ENCODE measurements at places on chromosomes 2 and 18.

DNA sequence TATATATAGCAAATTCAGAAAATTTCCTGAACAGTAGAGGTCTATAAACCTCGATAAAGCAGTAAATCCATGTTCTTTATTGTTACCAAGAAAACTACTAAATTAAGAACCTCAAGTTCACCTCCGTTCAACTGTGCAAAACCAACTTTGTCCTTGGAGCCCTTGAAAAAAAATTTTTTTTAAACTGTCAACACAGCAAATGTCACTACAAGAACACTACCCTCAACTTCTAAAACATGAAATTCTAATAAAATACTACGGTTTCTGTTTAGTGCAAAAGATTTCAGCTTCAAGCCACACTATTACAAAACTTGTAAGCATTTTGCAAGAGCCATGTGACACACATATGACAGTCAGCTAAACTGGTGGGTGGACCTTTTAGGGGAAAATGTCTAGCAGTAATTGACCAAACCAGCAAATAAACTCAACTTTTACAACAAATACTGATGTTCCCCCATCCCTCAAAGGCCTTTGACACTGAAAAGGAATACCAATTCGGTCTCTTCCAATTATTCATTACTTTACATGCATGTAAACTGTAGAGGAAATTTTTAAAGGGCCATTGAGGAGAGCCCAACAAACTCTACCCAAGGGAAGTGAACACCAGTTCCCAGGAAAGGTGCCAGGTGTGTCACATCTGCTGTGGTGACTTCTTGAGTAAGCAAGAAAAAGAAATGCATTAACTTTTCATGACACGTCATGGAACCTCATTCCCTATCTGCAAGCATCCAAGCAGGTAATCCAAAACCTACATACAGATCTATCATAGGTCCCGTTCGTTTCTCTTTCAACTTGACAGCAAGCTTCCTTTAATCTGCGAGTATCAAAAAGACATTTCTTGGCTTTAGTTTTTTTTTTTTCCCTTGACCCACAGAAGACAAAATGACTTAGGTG is 1.4 kb downstream of the RAB1A start:
- no peak for DNase-seq

GRCh38 chr18:71398531-71398930 is 1109.7 kb downstream of the SOCS6 start:
- no peak for DNase-seq

GRCh38 chr2:118838741-118839455 is 8.6 kb downstream of the EN1 start:
- DNase-seq = no peak

DNA sequence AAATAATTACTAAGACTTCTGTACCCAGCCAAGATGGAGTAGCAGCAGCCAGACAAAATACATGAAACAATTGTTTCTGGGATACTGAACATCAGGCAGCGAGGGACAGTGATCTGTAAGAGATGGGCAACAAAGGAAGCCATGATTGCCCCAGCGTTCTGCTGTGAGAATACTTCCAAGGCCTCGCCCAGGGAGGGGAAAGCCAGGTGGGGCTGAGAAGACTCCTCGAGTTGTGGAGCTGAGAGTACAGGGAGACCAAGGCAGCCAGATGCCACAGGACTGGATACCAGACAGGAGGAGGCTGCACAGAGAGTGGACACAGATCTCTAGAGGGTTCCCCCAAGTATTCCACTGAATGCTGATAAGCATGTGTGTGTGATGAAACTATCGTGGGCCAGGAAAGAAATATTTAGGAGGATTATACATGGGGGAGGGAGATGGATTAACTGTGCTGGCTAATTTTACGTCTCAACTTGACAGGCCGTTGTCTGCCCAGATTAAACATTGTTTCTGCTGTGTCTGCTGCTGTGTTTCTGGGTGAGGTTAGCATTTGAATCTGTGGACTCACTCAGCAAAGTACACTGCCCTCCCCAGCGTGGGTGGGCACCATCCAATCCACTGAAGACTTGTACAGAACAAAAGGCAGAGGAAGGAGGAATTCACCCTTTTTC is 10.2 kb upstream of the LIMS2 start:
- DNase-seq = no peak

DNA sequence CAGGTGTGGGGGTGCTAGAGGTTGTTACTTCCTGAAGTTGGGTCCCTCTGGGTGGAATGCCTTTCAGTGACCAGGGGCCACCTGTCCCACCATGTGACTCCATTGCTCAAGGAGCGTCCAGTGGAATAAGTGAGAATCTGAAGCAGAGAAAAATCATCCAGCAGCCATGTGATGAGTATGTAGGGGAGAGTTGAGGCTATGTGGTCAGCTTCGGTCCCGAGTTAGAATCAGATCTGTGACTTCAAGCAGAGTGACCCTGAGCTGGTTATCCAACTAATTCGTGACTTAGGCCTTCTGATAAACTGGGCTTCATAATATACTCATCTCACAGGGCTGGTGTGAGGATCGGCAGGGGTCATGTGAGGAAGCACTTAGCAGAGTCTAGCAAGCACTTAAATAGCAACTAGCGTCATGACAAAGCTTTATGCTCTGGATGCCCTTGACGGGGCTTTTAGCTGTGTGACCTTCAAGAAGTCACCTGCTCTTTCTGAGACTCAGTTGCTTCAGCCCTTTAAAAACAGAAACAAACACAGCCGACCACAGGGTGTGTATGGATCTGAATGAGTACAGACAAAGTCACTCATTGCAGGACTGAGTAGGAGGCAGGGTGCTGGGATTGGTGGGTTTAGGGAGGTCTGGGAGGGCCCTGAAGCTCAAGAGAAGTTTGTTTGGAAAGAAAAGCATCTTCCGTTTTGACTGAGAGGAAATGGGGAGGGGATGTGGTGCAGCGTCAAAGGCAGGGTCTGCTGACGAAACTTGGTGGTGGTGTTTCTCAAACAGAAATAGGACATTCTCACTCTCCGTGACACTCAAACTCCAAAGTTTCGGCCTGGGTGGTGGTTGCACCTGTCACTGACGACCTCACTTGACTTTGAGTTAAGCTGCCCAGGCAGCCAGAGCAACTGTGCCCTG is 264.0 kb upstream of the CXCR4 start:
- peak; percentile 81 for DNase-seq

DNA sequence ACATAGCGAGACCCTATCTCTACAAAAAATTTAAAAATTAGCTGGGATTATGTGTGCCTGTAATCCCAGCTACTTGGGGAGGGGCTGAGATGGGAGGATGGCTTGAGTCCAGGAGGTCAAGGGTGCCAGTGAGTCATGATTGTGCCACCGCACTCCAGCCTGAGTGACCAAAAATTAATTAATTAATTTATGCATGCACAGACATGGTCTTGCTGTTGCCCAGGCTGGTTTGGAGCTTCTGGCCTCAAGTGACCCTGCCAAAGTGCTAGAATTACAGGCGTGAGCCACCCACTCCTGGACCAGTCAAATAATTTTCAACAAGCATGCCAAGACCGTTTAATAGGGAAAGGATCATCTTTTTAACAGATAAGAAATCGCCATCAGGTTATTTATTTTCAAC is 57.7 kb upstream of the TFCP2L1 start:
- DNase-seq = no peak

GRCh38 chr2:232418466-232419244 is 12.0 kb downstream of the ALPG start:
- no peak for DNase-seq

DNA sequence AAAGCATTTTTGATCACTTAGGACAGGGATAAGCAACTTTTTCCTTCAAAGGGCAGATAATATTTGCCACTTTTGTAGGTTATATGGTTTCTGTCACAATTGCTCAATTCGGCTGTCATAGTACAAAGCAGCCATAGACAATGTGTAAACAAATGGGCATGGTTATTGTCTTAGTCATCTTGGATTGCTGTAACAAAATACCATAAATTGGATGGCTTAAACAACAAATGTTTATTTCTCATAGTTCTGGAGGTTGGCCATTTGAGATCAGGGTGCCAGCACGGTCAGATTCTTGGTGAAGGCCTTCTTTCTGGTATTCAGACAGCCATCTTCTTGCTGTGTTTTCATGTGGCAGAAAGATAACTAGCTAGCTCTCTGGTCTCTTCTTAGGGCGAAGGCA is 91.2 kb downstream of the TAF4B start:
- DNase-seq = no peak
